ENCODE measurements at places on chromosomes 11 and 22.
A peak's percentile ranks its signal among the peaks of the same experiment; 100 is the strongest.

DNA sequence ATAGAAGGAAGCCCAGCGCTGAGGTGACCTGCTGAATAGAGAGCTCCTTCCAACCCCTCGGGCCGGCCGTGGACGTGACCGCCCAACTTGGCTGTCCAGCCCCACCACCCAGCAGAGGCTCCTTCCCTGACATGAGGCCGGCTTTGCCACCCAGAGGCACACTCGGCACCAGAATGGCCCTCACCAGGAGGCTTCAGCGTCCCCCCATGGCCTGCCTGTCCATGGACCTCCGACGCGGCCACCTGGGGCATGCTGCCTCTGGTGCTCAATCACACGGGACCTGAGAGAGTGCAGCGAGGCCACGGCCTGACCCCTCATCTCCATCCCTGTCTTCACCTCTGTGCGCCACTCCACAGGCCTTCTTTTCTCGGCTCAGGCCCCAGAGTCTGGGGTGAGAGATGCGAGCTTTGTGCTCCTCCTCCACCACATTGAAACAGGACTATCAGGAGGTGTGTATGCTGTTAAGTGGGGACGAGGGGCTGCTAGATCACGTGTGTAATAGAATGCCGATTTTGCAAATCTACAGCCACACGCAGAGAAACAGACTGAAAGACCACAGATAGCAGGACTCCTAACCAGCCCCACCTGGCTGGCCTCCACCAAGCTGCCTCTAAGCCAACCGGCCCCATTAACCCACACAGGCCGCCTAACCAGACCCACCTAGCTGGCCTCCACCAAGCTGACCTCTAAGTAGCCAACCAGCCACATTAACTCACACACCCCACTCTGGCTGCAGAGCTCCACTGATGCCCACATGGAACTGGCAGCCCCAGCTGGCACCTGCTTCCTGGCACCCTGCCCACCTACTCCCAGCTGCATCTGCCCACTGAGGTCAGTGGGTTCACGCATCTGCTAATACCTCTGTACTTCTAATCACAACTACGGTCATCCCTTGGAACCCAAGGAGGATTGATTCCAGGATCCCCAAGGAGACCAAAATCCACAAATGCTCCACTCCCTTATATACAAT, 20.7 kb downstream of the LINC01488 start:
- DNase-seq, result no peak

- DNase-seq, result no peak
Measured at GRCh38 chr11:44977493-44977984, 26.9 kb upstream of the TP53I11 start.

DNA sequence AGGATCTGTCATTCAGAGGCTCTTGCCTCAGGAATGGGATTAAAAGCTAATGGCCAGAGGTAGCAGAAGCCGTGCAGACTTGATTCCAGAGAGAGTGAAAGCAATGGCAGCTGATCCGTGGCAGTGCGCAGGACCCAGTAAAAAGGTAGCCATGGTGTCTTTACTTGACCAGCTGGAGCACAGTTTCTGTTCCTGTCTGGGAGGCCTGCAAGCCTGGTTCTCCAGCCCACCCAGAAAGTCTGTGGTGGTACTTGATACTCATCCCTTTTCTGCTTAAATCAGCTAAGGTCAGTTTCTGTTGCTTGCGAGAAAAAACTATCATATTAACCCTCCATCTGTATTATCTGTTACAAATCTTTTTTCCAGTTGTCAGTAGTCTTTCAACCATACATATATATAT, 86.7 kb downstream of the RPS6KA4 start:
- no peak for DNase-seq

DNA sequence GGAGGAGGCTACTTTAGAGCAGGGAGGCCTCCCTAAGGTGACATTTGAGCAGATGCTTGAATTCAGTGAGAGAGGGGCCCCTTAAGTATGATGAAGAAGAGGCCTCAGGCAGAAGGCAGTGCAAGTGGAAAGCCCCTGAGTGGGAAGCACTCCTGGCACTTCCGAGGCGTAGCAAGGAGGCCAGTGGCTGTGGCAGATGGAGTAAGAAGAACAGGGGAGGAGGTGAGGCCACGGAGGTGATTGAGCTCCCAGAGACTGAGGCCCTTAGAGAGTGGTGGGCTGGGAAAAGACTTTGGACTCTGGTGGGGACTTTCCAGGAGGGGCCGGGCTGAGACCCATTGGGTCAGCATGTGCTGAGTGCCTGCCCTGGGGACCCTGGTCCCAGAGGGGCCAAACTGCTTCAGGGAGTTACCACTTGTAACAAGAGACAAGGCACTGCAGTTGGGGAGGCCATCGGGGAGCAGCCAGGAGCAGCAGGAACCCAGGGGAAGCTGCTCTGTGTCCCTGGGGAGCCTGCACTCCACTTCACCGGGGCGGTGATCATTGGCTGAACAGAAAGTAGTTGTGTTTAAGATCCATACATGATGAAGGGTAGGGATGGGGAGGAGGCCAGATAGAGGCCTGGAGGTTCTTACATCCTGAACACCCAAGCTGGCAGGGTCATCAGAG, 2.5 kb upstream of the CENPM start:
- DNase-seq, result no peak

DNA sequence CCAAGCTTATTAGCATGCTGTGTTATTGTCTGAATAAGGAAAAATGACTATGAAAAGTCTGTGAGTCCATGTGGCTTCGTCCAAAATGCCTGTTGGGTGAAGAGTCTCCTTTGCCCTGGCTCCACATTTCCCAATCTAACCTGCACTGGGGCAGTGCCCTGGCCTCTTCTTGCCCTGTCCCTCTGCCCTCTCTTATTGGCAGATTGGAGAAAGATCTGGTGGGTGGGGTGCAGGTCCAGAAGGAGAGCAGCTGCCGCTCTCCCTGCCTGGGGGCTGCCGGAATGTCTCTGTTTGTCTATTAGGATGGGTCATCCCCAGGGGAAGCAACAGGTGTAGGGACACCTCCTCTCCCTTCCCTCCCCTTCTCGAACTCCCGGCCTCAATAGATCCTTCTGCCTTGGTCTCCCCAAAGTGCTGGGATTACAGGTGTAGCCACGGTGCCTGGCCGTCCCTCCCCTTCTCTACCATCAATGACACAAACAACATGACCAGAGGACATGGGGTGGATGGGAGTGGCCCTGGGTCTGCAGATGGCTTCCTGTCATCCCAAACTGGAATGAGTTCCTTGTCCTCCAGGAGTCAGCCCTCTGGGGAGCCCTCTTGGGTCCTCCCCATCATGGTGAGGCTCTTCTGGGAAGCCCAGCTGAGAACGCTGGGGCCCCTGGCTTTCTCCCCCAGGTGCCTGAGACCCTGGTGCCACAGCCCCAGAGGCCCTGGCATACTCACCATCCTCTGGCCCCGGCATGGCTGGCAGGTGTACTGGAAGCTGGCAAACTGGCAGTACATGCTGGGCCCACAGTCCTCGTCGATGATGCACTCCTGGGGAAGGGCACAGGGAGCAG, 40.5 kb downstream of the DKK3 start:
- no peak for DNase-seq

DNA sequence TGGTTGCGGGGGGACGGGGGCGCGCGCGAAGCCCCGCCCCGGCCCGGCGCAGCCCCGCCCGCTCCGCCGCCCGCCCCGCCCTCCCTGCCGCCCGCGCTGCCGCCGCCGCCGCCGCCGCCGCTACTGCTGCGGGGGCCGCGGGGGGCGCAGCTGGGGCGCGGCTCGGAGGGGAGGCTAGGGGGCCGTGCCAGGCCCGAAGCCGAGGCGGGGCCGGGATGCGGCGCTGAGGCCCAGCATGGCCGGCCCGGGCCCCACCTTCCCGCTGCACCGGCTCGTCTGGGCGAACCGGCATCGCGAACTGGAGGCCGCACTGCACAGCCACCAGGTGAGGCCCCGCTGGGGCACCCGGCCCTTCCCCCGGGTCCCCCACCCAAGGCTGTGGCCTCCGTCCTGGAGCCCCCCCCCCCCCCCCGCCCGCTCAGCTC, at the start of gene ANKRD13D:
Gene ANKRD13D (plus strand): TSS at position 78 of the 425 bp plus-strand sequence. CDS start 158 bp downstream, at position 236.
- peak; percentile 63 for DNase-seq

DNA sequence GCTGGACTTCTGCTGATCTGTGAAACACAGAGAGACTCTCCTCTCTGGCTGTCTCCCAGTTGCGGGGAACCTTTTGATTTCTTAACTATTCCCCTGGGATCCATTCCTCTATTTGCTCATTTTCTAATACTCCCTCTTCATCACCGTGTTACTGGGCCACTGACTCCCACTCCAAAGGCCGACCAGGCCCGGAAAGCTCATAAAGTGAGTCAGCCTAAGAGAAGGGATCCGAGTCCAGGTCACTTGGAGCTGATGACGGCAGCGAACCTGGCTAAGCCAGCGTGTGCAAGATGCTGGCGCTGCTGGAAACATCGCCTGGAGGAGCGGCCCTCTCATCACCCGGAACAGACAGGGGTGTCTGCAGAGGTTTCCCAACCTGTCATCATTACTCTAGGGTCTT, 112.8 kb downstream of the FBXO7 start:
- DNase-seq, result no peak

- DNase-seq, result no peak
Measured at GRCh38 chr22:23884140-23884539, 10.0 kb upstream of the MIF start.

DNA sequence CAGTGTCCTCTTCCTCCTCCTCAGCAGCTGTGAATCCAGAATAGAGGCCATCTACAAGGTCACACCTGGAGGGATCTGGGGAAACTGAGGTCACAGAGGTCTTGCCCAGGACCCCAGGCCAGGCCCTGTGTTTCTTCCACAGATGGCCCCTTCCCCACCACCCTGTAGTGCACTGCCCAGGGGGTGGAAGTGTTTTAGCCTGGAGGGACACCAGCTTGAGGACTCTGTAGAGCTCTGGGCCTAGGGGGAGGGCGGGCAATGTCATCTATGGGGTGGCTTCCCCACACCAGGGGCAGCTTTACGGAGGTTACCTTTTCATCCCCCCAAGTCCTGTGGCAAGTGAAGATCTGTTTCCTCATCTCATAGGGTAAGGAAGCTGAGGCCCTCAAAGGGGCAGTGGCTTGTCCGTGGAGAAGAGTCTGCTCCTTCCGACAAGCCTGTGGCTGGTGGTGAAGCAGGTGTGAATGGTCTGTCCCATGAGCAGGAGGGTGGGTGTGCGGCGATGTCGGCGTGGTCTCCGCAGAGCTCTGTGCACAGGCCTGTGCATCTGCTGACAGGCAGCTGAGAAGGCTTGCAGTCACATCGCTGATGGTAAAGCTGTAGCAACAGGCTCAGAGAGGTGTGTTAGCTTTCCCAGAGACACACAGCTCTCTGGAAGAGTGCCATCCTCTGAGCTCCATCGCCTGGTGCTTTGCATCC, 74.1 kb upstream of the WNT7B start:
- DNase-seq, result no peak

Measured in activated naive CD8-positive, alpha-beta T cell treated with anti-CD3 and anti-CD28 coated beads, Interleukin-2, amount 50 U/mL, for 24 hours (primary cell).